ENCODE measurements at places on chromosomes 6 and 20. TPM values are rescaled to one million over a fixed set of nuclear protein-coding genes. Genes with fewer than 3 reads are reported as not detected.

The PARD6B gene
- 4.7 TPM for total RNA-seq

GRCh38 chr20:37323985-37324384 is 22.0 kb upstream of the SRC start:
- H3K27me3 ChIP-seq = no peaks in the 10 kb centered on the region
- H3K27ac ChIP-seq = no peak overlapping the region
- DNase-seq = no peak

- H3K27me3 ChIP-seq = peaks cover 6% of the 10 kb centered on the region
- H3K4me1 ChIP-seq = peaks cover 7% of the 10 kb centered on the region
- DNase-seq = no peak
- H3K4me3 ChIP-seq = no peak overlapping the region
- no peaks in the 10 kb centered on the region for H3K36me3 ChIP-seq
These were observed 15.0 kb downstream of the CCR6 start for GRCh38 chr6:167137881-167138280.

The LTA gene
- total RNA-seq = 713 TPM

The CFAP206 gene
- not detected for total RNA-seq

Data from activated CD8-positive, alpha-beta T cell treated with anti-CD3 and anti-CD28 coated beads for 36 hours (primary cell).